Germinal center (tissue), 1 donor: ENCODE measurements at places on chromosomes 11 and 22.
A peak's percentile ranks its signal among the peaks of the same experiment; 100 is the strongest.

- no peak for DNase-seq
Measured at GRCh38 chr11:87306262-87306851, 268.6 kb downstream of the TMEM135 start.

GRCh38 chr11:123570939-123571580 lies 83.4 kb downstream of the SCN3B start:
- DNase-seq: no peak

GRCh38 chr11:87236368-87236767 lies 198.6 kb downstream of the TMEM135 start:
- no peak for DNase-seq

DNA sequence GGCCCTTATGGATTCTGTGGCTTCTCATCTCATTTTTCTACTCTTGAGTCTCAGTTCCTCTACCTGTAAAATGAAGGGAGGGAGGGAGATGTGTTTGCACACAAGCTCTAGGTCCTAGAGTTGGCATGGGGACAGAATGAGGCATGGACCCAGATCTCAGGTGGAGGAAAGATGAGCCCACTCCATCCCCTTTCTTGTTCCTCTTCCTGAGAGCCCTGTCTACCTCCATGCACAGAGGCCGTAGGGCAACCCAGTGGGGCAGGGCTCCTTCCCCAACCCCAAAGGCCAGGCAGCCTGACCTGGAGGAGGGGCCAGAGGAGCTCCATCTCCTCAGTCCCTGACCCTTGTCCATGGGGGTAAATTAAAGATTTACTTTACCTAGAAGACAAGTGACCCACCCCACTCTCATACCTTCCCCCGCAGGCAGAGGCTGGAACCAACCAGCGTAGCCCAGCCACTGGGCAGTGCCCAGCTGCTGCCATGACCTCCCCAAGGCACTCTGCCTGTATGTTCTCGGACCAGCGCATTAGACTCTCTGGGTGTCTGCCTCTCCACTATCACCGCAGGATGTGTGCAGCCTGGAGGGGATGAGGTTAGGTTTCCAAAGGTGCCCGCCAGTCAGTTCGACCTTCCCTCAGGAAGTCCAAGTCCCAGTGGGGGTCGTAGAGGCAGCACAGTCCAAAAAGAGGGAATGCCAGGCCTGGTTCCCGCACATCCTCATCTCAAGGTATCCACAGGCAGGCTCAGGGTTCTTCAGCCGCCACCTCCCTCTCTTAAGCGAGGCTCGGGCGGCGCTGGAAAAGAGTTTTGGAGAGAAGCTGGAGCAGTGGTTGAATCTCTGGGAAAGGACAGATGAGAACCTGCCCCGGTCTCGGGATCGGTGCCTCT lies 3.0 kb downstream of the SMTN start:
- no peak for DNase-seq

DNA sequence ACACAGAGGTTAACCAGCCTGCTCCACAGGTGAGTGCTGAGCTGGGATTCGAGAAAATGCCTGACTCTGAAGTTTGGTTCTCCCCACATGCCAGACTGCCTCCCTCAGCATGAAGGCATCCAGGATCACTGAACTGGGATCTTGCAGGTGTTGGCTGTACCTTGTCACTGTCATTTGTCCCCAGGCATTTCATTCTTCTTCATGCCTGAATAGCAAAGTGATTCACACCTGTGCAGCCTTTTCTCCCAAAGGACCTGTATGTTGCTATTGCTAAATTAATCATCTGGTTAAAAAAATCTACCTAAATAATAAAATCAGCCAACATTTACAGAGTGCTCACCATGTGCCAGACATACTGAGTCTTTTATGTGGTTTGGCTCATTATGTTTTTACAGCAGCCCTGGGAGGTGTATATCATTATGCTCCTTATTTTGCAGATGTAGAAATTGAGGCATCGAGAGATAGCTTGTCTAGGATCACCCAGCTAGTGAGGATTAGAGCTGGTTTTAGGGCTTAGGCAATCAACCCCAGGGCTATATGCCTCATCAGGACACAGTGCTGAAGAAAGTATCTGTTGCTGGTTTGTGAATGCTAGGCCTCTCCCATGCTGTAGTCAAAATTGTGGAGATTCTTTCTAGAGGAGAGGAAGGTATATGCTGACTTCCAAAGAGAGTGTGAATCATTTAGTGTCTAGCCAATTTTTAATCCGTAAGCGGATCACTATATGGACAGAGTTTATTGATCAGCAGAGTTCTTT lies 204.4 kb downstream of the HIPK3 start:
- DNase-seq: no peak

DNA sequence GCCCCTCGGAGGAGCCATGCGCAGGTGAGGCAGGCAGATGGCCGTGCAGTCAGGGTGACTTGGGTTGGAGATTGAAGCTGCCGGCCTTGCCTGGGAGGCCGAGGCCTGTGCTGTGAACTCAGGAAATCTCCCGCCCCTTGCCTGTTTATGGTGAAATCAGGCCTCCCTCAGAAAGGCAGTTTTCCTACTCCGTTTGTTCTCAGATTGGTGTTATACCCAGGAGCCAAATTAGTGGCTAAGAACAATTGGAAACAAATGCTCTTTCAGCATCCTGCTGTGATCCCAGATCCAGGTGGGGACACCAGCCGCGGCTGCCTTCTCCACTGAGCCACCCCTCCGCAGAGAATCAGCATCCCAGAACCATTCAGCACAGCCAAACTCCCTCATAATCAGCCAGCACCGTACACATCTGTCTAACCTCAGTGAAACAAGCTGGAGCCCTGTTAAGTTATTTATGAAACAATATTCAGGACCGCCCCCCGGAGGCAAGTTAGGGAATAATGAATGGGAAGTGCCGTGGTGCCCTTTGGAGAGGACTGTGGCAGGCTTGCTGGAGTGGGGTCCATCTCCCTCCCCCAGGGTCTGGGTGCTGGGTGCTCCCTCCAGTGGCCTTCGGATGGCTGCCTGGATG lies 60.0 kb downstream of the PKNOX2 start:
- no peak for DNase-seq

GRCh38 chr11:121688860-121689614 lies 236.3 kb upstream of the SORL1-AS1 start:
- DNase-seq: no peak

GRCh38 chr22:42300259-42301076 lies 30.0 kb upstream of the TCF20 start:
- DNase-seq: peak; percentile 90

GRCh38 chr11:17547051-17547577 lies at the start of gene OTOG:
Gene OTOG, plus strand, starts transcription at chr11:17547259. Its CDS starts 114 bp downstream, at chr11:17547373.
- DNase-seq: no peak

GRCh38 chr11:131637469-131638175 lies 267.2 kb downstream of the NTM start:
- DNase-seq: no peak

- DNase-seq: peak; percentile 72
Measured at GRCh38 chr11:57480409-57481137, 20.2 kb downstream of the RTN4RL2 start.

DNA sequence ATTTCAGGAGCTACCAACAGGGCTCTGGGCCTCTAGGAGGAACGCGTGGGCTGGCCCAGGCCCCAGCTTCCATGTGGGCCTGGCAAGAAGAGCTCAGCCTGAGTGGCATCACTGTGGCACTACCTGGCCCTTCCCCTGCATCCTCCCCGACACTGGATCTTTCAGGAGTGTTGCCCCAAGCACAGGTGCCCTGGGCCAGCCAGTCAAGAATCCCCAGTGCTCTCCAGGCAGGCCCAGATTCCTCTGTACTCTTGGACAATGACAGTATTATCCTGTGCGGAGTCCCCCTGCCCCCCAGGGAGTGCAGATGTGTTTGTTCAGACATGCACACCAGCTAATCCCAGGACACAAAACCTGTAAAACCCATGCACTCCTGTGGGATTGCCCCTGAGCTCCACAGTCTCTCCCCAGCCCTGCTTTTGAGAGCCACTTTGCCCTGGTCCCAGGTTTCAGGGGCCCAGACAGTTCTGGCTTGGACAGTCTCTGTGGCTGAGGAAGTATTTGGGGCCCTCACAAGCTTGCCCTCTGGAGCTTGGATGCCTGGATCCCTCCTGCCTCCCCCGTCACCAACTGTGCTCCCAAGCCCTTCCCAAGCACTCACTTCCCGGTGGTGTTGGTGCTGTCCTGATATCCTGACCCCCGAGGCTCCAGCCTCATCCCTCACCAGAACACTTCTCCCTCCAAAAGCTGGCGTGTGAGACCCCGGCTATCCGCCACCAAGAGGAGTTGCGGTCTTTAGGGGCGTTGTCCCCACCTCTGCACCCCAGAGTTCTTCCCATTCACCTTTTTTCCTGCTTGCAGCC lies 39.9 kb downstream of the KCNC1 start:
- DNase-seq: no peak

DNA sequence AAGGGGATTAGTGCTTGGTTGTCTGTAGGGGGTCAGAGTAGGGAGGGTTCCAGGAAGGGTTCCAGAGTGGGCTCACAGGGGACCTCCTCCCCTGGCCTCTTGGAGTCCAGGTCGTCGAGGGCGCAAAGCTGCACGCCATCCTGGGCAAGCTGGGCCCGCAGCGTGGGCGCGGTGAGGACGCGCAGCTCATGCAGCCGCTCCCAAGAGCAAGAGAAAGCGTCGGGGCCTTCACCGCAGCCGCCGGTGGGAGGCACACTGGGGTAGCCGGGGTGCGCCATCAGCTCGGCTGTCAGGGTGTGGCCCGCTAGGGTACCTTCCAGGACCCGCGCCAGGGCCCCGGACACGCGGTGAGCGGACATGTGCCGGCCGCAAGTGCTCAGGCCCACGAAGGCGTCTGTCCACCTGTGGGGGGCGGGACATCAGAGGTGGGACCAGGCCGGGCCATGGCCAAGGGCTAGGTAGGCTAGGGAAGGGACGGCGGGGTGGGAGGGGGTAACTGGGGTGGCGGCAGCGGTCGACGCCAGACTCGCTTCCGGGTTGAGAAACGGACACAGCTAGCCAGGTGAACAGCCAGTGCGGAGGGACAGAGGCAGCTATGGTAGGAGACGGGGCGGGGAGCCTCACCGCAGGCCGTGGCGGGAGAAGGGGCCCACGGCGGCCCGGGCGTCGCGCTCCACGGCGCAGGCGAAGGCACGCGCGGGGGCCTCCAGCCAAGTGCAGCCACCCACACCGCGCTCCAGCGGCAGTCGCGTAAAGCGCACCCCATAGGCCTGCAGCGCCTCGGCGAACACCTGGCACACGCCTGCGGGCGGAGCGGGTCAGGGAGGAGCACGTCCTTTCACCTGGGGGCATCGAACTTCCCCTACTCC lies 1.2 kb downstream of the YDJC start:
- DNase-seq: no peak

DNA sequence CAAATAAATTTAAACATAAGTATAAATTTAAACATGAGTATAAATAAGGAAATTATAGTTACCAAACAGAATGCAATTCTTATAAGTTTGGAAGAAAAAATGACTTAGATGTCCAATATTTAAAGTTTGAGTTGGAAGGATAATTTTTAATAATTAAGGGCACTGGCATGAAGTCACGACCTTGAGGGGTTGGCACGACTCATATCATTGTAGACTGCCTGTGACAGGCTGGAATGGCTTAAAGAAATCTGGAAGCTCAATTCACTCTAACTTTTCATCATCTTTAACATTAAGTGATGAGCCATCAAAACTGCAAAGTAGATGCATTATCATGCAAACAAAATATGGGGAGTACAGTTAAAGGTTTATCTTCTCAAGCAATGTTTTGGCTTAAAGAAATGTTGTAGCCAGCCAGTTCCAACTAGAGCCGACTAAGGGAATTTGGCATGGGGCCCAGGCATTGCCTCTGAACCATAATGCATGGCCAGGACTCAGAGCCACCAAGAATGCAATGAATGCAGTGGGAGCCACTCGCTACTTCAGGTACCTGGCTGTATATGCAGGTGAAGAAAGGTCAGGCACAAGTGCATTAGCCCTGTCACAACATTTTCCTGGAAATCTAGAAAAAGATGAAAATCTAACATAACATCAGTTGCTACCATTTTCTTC lies 33.4 kb downstream of the PGR start:
- no peak for DNase-seq
